ENCODE measurements at places on chromosomes 12 and 14. TPM values are rescaled to one million over a fixed set of nuclear protein-coding genes. Genes with fewer than 3 reads are reported as not detected.

The SPIC gene
- polyA plus RNA-seq, result not detected

- DNase-seq, result no peak
Observed at GRCh38 chr12:124210991-124211577, 83.8 kb upstream of the RFLNA start.

The PLCZ1 gene
- polyA plus RNA-seq, result not detected

DNA sequence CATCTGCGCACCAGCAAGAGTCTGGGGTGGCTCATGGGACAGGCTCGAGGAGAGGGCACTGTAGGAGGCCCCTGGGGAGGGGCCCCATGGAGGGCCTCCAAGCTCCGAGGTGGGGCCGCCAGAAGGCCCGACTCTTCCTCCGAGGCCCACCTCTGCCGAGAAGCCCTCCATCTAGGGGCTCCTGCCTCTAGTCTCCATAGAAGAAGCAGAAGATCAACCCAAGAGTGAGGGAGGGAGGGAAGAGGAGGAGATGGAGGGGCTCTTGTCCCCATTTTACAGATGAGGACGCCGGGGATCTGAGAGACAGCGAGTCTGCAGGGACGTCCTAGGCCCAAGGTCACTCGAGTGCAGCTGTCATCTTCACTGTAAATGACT lies 41.2 kb downstream of the DIO3 start:
- DNase-seq, result no peak

The FAM90A1 gene
- not detected for polyA plus RNA-seq

- DNase-seq, result no peak
Observed at GRCh38 chr14:53325176-53325806, 172.2 kb upstream of the DDHD1 start.

The ZFHX2 gene
- polyA plus RNA-seq, result 0.88 TPM

GRCh38 chr12:11580125-11580751 lies 69.2 kb upstream of the ETV6 start:
- no peak for DNase-seq

DNA sequence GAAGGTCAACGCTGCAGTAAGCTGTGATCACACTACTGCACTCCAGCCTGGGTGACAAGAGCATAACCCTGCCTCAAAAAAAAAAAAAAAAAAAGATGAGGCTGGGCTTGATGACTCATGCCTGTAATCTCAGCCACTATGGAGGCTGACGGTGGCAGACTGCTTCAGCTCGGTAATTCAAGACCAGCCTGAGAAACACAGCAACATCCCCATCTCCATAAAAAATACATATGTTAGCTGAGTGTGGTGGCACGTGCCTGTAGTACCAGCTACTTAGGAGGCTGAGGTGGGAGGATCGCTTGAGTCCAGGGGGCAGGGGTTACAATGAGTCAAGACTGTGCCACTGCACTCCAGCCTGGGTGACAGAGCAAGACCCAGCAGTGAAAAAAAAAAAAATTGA lies 50.4 kb downstream of the GXYLT1 start:
- DNase-seq, result no peak

GRCh38 chr12:124397399-124397679 lies 102.4 kb downstream of the RFLNA start:
- DNase-seq, result no peak

- no peak for DNase-seq
Observed at GRCh38 chr12:93879476-93880421, 202.6 kb downstream of the CRADD start.

- no peak for DNase-seq
Observed at GRCh38 chr14:71240171-71240570, 332.9 kb downstream of the PCNX1 start.

Measured in A549 (cell line).